Stimulated activated memory B cell treated with anti-CD40 and anti-IgM and Interleukin-4, amounts not matched to agents 10 μg/mL and 1 μg/mL and 100 μg/mL, for 72 hours (primary cell): ENCODE measurements at places on chromosomes 11 and 22.
A peak's percentile ranks its signal among the peaks of the same experiment; 100 is the strongest.

- ATAC-seq = no peak
Measured at GRCh38 chr11:57752954-57753353, 1.3 kb upstream of the BTBD18 start.

DNA sequence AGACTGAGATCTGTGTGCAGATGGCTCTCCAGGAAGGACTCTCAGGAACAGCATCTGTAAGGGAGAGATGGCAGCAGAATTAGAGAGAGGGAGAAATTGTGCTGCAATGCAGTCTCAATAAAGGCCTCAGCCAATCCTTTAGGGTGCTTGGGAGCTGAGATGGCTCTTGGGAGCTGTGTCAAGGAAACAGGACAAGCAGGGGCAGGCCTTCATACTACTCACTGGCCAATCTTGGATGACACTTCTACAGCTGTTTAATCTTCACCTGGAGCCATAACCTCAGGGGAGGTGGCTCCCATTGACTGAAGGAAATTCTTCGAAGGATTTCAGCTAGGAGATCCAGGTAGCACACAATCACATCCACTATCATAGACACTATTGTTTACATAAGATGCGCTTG lies 10.0 kb downstream of the OR5B21 start:
- ATAC-seq = no peak

DNA sequence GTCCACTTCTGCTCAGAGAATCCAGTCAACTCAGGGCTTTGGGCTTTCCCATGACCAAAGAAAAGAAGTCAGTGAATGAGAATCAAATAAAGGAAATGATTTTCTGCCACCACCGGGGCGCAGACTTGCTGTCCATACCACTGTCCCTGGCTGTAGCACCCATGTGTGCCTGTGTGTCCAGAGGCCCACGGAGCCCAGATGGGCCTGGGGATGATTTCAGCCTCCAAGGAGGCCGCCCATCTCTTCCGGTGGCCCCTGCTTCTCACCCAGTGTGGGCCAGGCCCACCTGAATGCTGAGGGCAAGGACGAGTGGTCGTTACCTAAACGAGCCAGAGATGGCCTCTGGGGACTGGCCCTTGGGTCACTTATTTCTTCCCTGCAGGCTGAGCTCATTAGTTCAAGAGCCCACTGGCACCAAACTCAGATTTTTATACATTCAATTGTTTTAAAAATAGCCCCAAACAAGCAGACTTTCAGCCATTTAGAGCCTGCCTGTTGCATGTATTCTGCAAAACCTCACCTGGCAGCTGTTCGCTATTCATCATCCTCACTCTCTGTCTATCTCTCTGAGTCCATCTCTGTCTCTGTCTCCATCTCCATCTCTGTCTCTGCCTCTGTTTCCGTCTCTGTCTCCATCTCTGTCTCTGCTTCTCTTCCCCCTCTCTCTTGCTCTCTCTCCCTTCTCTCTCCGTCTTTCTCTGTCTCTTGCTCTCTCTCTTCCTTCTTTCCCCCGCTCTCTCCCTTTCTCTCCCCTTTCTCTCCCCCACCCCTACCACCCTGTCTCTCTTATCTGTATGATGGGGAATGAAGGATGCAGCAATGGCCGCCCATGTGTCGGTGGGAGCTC lies 24.2 kb downstream of the KRTAP5-5 start:
- ATAC-seq = no peak

GRCh38 chr11:125807909-125808308 lies 20.0 kb downstream of the PATE3 start:
- no peak for ATAC-seq

DNA sequence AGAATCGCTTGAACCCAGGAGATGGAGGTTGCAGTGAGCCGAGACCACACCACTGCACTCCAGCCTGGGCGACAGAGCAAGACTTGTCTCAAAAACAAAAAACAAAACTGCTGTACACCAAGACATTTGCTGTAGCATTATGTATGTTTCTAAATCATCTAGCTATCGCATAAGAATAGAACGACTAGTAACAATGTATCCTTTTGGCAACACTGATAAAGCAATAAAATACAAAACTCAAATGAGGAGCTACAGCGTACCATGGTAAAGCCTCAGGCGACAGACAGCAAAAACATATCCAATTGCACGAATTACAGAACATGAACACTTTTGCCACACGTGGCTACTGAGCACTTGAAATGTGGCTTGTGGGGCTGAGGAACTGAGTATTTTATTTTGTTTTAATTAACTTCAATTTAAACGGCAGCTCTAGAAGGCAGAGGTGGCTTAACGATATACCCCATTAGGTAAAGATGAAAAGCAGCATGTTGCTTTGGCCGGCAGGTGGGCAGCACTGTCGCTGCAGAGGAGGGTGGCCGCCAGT lies 2.3 kb downstream of the TUBGCP6 start:
- ATAC-seq = no peak

DNA sequence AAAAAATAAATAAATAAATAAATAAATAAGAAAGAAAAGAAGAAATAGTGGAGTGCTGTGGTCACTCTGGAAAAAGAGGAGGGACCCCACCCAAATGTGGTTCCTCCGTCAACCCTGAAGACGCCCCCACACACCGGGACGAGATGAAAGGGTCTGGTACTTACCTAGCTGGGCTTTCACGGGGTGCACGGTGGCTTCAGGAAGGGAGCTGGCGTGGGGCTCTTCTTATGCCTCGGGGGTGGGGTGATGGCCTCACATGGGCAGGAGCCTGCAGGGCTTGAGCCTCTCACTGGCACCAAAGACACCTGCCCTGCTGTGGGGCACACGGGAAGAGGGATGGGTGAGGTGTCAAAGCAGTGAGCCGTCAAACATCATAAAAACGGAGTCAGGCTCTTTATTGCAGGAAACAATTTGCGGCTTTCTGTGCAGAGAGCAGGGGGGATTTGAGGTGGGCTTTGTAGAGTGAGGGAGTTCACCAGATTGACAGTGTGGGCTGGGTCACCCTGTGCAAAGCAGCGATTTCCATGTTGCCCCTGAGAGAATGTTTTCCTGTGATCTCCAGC lies 28.0 kb upstream of the KRTAP5-6 start:
- no peak for ATAC-seq

GRCh38 chr11:112871909-112872500 lies 89.2 kb upstream of the NCAM1 start:
- no peak for ATAC-seq

DNA sequence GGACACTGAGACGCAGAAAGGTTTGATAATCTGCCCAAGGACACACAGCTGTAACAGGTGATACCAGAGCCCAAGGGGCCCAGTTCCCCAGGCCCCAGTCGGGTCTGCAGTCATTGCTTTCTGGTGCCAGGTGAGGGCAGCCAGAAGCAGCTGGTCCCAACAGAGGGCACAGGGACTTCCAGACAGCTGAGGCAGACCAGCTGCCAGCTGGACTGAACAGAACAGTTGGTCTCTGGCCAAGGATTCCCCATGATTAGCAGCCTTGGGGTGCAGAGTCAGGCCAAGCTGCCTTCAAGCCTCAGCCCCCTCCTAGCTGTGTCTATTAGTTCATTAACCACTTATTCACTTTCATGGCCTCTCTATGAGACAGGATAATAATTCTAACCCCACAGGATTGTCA lies 105.6 kb downstream of the RRAS2 start:
- ATAC-seq = no peak

GRCh38 chr22:35523167-35523947 lies 17.3 kb upstream of the RASD2 start:
- no peak for ATAC-seq

DNA sequence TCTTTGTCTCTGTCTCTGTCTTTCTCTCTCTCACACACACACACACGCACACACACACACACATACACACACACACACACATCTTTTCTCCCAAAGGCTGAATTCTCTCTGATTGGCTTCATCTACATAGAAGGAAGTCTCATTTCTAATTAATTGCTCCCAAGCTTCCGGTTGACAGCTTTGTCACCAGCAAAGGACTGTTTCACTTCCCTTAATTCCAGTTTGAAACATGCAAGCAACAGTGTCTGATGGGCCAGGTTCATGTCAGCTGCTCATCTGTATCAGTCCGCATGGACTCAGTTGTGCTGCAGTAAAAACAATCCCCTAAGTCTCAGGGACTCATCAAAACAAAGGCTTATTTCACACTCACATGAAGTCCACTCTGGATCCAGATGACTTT lies 16.2 kb upstream of the PVALB start:
- ATAC-seq = peak; percentile 79

GRCh38 chr11:17816232-17816931 lies 81.8 kb downstream of the KCNC1 start:
- no peak for ATAC-seq

DNA sequence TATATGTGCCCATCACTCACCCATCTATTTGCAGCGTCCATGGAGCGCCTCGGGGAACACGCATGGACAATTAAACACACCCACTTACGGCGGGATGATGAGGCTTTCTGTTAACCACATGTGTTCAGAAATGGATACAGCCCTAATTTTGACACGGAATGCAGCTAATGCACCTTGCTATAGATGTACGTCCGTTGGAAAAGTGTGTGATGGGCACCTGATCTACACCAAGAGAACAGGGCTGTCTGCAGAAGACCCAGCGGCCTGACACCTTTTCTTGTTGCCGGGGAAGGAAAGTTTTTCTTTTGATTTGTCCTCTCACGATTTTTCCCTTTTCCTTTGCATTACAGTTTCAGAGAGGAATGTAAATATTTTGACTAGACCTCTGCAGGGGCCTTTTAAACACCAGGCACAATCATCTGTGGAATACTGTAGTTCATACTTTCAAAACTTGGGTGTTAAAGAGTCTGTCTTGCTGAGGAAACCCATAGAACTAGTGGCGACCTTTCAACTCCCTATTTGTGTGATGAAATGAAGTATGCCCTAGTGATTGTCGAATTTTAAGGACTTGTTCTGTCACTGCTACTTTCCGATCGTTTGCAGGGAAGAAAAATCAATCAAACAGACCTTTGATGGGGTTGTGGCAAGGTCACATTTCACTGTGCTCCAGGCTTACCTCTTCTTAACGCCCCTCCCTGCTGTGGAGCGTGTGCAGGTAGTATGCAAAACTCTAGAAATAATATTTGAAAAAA lies 16.5 kb upstream of the PAX6 start:
- ATAC-seq = no peak

DNA sequence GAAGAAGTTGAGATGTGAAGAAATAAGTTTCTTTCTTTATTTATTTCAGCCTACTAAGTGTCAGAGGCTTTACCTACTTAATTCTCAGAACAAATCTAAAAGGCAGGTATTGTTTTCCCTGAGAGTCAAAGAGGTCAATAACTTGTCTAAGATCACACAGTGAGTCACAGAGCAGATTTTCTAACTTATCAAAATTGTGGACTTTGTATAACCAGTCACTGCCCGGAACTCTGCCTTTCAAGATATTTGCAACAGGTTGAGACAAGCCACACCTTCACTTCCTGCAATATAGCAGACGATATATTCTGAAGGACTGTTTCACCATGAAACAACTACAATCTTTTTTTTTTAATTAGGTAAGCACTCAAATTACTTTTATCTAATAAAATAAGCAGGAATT lies 10.5 kb upstream of the MMP3 start:
- ATAC-seq = no peak

DNA sequence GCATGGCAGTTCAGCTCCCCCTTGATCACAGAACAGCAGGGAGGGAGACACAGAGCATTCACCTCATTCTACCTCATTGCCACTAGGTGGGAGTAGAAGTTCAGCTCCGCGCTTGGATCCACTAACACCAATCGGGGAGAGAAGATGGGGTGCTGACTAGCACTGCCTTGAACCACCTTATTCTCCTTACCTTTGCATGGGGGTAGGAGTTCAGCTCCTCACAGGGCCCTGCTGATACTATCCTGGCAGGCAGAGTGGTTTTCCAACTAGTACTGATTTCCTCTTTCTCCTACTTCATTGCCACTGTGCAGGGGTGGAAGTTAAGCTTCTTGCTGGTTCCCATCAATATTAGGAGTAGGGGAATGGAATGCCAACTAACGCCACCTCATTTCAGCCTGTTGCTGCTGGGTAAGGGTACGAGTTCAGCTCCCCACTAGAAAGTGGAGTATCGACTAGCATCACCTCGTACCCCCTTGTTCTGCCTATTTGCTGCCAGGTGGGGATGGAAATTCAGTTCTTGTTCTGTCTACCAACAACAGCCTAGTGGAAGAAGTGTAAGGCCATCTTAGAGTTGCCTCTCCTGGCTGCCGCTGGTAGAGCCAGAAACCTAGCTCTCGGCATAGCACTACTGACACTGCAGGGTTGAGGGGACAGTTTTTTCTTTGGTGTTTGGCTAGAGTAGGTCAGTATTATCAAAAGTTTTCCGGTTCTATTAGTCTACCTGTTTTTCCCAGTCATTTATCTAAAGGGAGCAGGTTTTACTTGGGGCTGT lies 550.9 kb upstream of the CCDC90B start:
- ATAC-seq = peak; percentile 73

GRCh38 chr22:20101638-20102037 lies 14.3 kb upstream of the RANBP1 start:
- ATAC-seq = no peak

- ATAC-seq = no peak
Measured at GRCh38 chr22:40714499-40715337, 35.4 kb downstream of the MCHR1 start.

DNA sequence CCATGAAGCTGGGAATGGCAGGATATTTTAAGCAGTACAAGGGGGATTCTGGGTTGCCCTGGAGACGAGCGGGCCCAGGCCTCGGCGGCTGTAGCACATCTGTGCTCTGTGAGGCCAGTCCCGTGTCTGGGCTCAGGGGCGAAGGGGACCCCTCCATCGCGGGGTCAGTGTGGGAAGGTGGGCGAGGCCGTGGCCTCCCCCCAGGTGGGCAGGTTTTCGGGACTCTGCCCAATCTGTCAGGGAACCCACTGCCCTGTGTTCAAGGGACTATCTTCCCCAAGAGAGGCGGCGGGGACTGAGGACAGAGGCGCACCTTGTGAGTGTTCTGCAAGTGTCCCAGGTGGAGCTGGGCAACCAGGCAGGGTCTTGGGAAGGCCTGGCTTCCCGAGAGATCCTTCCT lies 336.6 kb downstream of the CTTN start:
- no peak for ATAC-seq

DNA sequence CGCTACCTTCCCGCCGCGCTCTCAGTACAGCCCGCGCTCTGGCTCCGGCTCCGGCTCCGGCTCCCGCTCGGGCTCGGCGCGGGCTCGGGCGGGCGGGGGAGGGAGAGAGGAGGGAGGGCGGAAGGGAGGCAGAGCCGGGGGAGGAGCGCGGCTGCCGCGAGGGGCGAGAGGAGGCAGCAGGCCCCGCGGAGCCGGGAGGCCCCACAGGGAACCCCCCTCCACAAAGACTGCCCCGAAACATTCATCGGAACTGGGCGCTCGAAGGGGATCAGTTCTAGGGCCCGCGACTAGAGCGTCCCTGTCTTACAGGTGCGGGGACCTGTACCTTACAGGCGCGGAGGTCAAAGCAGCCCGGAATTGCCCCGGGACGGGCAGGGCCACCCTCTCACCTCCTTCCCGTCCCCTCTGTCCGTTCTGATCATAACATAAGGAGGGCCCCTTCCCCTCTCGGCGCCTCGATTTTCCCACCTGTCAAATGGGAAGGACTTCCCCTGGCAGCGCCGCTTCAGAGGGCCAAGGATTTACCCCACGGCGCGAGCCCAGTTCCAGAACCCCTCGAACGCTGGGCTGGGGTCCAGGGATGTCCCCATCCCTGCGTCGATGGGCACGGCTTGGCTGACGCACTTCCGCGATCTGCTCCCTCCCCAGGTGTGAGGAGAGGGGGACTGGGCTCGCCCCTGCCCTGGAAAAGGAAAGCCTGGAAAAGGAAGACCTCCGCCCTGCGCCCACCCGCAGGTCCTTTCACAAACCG lies at the start of gene SHISA8:
SHISA8 (minus strand) TSS at position 40 of the 751 bp plus-strand sequence. CDS start 407 bp downstream, outside the sequence.
- peak; percentile 27 for ATAC-seq
